ENCODE measurements at places on chromosomes 4 and X.

- DNase-seq, result no peak
Observed at GRCh38 chr4:158664806-158665205, 6.9 kb downstream of the C4orf46 start.

GRCh38 chr4:16411501-16412085 lies 185.3 kb upstream of the TAPT1 start:
- no peak for DNase-seq

- no peak for DNase-seq
Observed at GRCh38 chr4:183823434-183823833, 81.7 kb upstream of the STOX2 start.

- DNase-seq, result no peak
Observed at GRCh38 chr4:21470535-21470934, 478.0 kb downstream of the KCNIP4 start.

- peak; percentile 64 for DNase-seq
Observed at GRCh38 chrX:107118322-107119147, at the start of gene RBM41. Gene RBM41, minus strand, starts transcription at chrX:107118822. Its CDS starts 49 bp downstream, at chrX:107118773.

DNA sequence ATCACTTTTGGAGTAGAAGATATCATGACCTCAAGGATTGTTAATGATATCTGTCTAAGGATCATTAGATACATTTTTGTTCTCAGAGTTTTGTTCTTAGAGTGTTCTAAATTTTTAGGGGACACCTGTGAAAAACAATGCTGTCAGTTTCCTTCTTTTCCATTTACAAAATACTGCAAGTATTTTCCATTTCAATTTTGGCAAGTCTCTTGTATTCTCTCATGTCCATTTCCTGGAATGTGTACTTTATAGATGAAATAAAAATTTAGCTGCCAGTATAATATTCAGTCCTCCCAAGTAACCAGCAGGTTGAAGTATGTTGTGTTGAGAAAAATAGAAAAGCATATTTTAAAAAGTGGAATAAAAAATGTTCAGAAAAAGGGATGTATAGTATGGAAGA lies 117.9 kb upstream of the HPGD start:
- no peak for DNase-seq

GRCh38 chr4:109981936-109982335 lies 69.3 kb downstream of the EGF start:
- DNase-seq, result no peak

- no peak for DNase-seq
Observed at GRCh38 chr4:41696763-41697162, 51.8 kb downstream of the PHOX2B start.

DNA sequence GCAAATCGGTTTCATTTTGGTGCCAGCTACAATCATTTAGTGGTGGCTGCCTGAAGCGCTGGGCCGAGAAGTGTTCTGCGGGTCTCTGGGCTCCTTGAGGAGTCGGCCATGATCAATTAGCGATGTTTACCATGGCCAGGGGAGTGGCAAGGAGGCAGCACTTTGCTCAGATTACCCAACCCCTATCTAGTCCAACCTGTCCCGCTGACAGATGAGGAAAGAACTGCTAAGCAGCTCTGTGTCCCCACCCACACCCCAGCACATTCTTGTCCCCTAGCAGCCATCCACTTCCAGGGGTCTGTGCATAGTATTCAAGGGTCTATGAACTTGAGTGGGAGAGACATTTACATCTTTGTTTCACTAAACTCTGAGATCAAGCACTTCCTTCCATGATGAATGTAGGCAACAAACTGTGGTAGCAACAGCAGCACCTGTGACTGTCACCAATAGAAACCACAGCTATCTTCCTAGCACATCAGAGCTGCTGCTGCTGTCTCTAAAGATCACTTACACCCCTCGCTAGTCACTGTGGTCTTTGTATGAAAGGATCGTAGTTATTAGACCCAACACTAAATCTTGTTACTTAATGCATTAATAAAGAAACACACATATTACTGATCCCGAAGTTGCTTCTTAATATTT lies 331.6 kb downstream of the BCOR start:
- DNase-seq, result no peak

DNA sequence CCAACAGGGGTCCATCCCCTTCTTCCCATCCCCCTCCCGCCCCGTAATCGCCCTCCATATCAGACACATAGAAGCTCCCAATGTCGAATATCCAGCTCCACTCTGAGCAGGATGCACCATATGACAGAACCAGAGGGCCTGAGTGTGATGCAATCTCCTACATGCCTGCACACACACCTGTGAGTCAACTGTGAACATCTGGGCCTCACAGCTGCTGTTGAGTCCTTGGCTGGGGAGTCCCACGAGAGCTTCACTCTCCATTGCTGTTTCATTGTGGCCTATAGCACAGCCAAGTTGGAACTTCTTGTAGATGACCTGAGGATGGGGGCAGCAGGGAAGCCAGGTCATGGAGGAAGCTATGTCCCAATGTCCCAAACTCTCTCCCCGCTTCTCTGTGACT lies 8.2 kb downstream of the SLC38A5 start:
- no peak for DNase-seq

- no peak for DNase-seq
Observed at GRCh38 chr4:185683222-185683621, 128.8 kb downstream of the SORBS2 start.

DNA sequence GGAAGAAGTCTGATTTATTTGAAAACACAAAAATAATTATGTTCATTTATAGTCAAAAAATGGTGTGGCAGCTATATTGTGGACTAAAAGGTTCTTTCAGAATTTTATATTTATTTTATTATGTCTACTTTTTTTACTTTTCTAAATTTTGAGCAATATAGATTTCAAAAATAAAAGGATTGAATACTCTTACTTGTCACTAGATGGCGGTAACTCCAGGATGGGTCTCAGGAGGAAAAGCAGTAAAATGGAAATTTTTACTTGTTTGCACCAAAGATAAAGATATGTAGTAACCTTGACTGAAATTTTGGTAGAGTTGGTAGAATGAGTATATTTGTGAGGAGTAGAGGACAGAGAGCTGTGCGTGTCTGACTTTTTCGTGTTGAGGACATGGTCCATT lies 14.5 kb upstream of the DACH2 start:
- no peak for DNase-seq

DNA sequence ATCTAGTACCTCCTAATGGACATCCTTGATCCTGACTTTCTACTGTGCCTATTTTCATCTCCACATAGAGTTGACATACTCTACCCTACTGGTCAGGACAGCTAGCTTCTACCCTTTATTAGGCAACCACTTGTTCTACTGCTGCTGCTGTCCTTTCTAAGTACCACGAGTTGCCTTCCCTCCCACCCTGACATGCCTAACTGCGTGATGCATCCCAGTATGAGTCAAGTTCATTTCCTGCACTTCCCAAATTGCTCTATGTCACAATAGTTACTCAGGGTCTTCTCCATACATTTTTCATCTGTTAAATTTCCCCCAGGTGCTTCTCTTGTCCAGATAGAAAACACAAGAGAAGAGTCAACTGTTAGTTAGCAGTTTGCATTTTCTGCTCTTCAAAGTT lies 133.4 kb downstream of the TBC1D19 start:
- DNase-seq, result no peak

DNA sequence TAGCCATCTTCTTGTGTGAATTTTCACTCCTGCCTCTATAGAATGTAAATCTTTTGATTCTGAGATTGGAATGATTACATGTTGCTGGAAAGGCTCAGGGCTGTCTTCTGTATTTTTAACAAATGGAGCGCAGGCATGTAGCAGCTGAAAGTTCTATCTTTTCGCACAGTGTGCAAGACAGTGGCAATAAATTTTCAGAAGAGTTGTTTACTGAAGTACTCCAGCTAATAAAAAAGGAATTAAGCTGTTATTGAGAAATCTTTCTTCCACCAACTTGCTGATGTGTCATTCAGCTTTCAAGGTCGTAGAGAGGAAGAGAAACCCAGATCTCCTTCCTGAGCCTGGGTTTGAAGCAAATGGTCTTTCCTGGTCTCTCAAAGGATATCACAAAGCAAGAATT lies 122.0 kb upstream of the PUDP start:
- DNase-seq, result no peak

GRCh38 chr4:84887824-84888223 lies 78.7 kb downstream of the WDFY3 start:
- no peak for DNase-seq

DNA sequence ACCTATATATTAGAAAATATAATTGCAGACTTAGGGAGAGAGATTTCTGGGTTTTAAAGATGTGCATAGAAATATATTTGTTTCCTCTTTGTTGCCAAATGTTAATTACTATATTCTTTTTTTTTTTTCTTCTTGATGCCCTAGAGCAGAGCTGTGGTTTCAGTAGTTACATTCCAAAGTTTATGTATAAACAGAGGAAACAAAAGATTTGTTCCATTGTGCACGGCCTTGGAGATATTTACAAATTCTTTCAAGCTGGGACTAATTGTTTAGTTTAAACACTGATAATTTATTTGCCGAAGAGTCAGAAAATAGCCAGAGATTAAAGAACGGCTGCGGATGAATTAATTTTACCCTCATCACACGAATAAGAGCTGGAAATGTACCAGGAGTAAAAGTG lies 85.1 kb downstream of the USP46 start:
- DNase-seq, result no peak

- no peak for DNase-seq
Observed at GRCh38 chr4:24927049-24927448, 14.2 kb upstream of the CCDC149 start.

- no peak for DNase-seq
Observed at GRCh38 chrX:13428053-13428786, 108.4 kb upstream of the ATXN3L start.

DNA sequence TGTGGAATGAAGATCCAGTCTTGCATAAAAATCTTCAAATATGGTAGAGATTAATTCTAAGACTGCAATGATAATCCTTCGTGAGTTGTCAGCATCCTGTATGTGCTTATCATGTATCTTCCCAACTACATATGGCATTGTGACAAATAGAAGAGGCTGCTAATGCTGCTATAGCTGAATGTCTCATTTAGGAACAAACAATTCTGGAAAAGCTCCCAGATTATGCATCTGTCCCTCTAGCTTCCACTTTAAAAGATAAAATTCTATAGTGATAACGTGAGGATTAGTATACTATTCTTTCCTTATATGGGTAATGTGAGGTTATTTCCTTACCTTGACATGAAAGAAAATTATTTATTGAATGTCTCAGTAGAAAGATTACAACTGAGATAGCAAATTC lies 930.9 kb downstream of the DMD start:
- no peak for DNase-seq

- DNase-seq, result no peak
Observed at GRCh38 chrX:10011991-10012390, 44.8 kb downstream of the CLDN34 start.

- DNase-seq, result no peak
Observed at GRCh38 chr4:99028187-99028586, 32.7 kb downstream of the METAP1 start.

DNA sequence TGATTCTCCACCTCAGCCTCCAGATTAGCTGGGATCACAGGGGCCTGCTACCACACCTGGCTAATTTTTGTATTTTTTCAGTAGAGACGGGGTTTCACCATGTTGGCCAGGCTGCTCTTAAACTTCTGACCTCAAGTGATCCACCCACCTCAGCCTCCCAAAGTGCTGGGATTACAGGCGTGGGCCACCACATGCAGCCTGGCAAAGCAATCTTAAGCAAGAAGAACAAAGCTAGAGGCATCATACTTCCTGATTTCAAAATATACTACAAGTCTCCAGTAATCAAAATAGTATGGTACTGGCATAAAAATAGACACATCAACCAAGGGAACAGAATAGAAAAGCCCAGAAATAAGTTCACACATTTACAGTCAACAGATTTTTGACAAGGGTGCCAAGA lies 12.8 kb upstream of the F8A1 start:
- DNase-seq, result no peak

GRCh38 chr4:2907226-2907625 lies 56.0 kb downstream of the NOP14 start:
- DNase-seq, result no peak

GRCh38 chr4:130632731-130633604 lies 1537.0 kb downstream of the C4orf33 start:
- DNase-seq, result no peak

DNA sequence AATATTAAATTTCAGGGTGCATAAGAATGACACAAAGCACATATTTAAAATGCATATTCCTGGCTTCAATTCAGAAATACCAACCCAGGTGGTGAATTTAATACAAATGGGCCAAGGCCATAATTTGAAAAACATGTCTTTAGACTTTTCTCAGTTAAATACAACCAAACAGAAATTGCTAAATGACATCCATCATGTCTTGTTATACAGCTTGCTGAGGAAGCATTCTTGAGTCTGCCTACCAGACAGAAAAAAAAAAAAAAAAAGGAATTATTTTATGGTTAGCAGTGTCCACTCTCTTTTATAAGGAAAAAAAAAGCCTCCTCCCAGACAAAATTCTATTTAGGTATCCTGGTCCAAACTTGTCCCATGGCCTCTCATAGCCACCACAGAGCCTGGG lies 119.1 kb downstream of the PAPSS1 start:
- DNase-seq, result no peak

DNA sequence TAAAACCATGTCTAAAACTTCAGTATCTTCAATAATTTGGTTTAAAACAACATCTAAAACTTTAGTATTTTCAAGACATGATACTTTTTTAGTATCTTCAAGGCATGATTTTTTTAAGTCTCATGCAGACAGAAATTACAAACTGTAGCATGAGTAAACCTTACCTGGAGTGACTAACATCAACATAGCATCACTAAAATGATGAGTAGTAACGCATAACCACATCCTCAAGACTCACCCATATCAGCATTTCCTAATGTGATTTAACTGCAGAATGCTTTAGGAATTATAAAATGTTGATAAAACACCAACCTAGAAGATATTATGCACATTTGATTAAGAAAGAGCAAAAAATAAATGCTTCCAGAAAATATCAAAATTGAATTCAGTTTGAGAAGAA lies 19.7 kb upstream of the EDNRA start:
- no peak for DNase-seq

- DNase-seq, result no peak
Observed at GRCh38 chr4:113179091-113179490, 129.6 kb downstream of the ANK2 start.

DNA sequence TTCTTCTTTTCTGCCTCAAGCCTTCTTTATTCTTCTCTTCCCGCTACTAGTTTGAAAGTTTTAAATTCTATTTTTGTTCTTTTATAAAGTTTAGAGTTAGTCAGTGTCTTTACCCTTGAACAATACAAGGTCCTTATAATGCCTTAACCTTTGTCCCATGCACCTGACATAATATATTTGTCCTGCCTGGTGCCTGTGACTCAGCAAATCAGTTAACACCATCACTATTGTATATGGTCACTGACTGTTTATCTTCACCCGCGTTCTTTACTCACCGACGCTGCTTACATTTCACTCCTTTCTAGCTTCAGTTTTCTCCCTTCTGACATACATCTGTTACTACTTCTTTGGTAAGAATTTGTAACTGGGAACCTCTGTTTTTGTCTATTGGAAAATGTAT lies 5.7 kb downstream of the SMIM20 start:
- no peak for DNase-seq
